ENCODE measurements at places on chromosomes 3 and 15.

GRCh38 chr15:95608371-95608770 is 722.1 kb upstream of the NR2F2 start:
- DNase-seq = no peak

GRCh38 chr15:80925597-80926059 is 64.0 kb downstream of the MESD start:
- DNase-seq = no peak

- DNase-seq = no peak
Observed at GRCh38 chr3:113594066-113594465, 61.7 kb downstream of the SIDT1 start.

GRCh38 chr3:49805367-49805782 is 2.3 kb downstream of the INKA1 start:
- peak; percentile 87 for DNase-seq

DNA sequence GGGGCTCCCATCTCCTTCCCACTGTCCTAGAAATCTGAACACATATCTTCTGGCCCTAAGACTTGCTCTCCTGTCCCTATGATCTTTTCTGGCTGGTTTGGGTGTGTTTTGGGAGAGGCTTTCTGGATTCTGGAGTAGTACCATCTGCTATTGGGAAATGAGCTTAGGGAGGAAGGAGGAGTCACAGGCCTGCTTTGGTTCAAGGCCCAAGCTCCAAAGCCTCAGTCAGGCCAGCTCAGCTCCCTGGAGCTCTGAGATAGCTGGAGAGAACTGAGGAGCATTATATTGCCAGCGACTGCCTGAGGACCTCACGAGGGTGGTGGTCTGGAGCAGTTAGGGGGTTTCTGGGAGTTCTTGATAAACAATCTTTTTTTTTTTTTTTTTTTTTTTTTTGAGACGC is 18.7 kb downstream of the RASGRF1 start:
- no peak for DNase-seq

GRCh38 chr3:69403454-69403853 is 17.6 kb upstream of the FRMD4B start:
- DNase-seq = no peak

DNA sequence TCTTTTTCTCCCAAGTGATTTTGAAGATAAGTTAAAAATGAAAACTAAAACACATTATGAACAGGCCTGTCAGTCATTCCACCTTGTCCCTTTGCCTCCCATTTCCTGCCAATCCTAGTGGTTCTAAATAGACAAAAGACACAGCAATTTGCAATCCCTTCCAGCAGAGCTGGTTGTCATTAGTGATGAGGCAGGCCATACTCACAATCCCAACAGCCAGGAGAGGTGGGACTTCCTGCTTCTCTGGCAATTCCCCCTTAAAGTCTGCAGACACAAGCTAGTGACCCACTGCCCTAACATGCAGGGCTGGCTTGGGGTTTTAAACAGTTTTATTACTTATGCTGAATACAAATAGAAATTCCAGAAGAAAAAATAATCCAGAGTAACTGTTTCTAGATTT is 38.4 kb upstream of the RBP1 start:
- DNase-seq = no peak

- DNase-seq = no peak
Observed at GRCh38 chr3:127754411-127755304, 67.7 kb downstream of the MGLL start.

- no peak for DNase-seq
Observed at GRCh38 chr3:32177702-32178198, 60.7 kb upstream of the CMTM8 start.

GRCh38 chr3:172704001-172704400 is 6.9 kb downstream of the NCEH1 start:
- no peak for DNase-seq

DNA sequence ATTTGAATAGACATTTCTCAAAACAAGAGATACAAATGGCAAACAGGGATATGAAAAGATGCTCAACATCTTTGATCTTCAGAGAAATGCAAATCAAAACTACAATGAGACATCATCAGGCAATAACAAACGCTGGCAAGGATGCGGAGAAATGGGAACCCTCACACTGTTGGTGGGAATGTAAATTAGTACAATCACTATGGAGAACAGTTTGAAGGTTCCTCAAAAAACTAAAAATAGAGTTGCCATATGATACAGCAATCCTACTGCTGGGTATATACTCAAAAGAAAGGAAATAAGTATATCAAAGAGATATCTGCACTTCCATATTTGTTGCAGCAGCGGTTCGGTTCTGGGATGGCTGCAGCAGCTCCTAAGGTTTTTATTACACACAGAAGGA is 16.8 kb upstream of the LARS2 start:
- no peak for DNase-seq

DNA sequence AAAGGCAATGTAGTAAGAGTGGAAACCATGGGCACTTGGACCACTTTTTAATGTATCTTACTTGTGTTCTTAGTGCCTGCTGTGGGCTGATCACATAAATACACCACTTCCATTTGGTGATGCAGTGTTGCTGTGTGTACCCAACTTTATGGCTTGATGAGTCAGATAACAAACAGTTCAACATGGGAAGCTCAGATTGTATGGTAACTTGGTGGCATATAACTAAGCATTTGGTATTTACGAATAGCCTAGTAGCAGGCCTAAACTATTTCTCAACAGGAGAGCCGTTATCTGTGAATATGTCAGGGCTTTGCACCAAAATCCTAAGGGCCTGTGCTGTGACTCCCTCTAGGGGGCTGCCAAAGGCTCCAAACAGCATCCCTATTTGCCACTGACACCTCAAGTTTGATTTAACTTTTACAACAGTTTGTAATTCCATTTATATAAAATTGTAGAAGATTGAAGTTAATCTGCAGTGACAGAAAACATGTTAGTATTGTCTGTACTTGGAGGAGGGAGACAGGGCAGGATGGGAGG is 640.4 kb upstream of the CADM2 start:
- no peak for DNase-seq

DNA sequence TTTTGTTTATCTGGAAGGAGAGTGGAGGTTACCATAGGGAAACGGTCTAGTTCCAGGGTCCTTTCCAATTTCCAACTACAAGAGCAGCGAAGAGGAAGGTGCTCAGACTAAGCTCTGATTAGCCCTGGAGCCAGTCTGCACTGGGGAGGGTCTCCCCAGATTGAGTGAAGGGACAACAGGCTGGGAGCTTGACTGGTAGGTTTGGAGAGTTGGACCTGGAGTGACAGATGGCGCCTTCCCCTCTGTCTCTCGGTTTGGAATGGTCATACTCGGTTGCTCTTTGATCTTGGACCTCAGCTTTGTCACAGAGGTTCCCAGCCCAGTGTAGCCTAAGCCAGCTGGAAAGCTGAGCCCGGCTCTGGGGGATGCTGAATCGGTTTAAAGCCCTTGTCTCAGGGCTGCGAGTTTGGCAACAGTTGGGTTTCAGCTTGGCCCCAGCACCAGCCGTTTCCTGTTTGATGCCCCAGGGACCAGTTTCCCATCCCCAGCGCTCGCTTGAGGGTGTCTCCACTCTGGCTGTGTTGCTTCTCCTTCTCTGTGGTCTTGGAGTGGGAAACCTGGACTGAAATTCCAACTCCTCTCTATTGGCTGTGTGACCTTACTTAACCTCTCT is 53.1 kb upstream of the ULK4 start:
- peak; percentile 78 for DNase-seq

DNA sequence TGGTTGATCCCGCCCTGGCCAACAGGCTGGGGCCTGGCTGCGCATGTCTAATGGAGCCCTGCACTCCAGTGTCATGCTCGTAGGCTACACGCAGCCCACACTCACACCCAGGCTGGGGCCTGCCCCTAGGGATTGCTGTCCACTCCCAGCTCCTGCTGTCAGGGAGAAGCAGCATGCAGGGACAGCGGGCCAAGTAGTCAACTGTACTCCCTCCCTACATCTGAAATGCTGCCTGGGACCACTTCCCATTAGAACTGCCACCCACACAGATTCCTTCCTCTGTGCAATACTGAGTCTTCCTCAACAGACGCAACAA is 16.1 kb downstream of the ALS2CL start:
- peak; percentile 88 for DNase-seq

DNA sequence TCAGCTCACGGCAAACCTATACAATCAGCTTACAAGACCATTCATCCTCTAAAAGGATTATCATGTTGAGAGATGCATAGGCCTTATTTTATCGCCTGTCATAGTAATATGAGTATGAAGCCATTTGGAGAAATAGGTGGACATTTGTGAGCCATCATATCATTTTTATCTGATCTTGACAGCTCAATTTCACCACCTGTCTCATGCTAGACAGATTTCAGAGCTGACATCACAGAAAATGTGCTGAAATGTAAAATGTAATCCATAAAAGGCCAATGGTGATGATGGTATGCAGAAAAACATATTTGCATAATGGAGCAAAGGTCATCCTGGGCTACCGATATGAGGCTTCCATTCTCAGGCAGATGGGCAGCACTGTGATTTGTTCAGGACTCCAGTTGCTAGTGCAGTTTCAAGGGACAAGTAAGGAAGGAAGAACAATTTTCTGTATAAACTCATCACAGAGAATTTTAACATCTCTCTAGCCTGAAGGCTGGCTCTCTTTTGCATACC is 221.5 kb downstream of the ULK4 start:
- DNase-seq = no peak

Data from Right ventricle myocardium inferior (tissue), 1 donor.